Umbilical cord (tissue), 2 donors: ENCODE measurements at places on chromosomes 2 and 18. TPM values are rescaled to one million over a fixed set of nuclear protein-coding genes. Genes with fewer than 3 reads are reported as not detected.

DNA sequence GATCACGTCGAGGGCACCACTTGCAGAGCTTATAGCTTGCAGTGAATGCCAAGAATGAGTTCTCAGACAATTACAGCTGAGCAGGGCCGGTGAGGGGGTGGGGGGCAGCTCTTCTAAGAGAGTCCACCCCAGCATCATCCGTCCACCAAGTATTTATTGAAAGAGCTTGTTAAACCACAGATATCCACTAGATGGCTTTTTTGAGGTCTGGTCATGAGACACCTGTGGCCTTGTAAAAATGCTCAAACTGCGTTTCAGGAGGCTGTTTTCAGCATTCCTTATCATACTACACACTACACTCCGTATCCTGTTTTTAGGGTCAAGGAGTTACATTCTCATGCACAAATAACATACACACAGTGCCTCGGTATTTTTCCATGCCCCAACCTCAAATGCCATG lies 51.5 kb downstream of the DNAJC10 start:
- DNase-seq, result no peak

DNA sequence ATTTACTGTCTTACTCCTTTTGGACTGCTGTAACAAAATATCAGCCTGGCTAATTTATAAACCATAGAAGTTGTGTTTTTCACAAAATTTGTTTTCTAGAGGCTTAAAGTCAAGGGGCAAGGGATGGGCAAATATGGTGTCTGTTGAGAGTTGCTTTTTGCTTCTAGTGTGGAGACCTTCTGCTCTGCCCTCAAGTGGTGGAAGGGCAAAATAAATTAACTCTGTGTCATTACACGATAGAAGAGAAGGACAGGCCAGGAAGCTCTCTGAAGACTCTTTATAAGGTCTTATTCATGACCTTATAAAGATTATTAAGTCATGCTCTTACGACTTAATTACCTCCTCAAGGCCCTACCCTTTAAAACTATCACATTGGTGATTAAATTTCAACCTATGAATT lies 181.2 kb upstream of the LRATD1 start:
- no peak for DNase-seq

MOGAT1 gene
- not detected for total RNA-seq

- no peak for DNase-seq
These were observed 404.7 kb upstream of the CDH2 start for GRCh38 chr18:28581521-28582071.

- DNase-seq, result peak; percentile 28
These were observed 51.4 kb downstream of the LINC00305 start for GRCh38 chr18:64097497-64097896.

DNA sequence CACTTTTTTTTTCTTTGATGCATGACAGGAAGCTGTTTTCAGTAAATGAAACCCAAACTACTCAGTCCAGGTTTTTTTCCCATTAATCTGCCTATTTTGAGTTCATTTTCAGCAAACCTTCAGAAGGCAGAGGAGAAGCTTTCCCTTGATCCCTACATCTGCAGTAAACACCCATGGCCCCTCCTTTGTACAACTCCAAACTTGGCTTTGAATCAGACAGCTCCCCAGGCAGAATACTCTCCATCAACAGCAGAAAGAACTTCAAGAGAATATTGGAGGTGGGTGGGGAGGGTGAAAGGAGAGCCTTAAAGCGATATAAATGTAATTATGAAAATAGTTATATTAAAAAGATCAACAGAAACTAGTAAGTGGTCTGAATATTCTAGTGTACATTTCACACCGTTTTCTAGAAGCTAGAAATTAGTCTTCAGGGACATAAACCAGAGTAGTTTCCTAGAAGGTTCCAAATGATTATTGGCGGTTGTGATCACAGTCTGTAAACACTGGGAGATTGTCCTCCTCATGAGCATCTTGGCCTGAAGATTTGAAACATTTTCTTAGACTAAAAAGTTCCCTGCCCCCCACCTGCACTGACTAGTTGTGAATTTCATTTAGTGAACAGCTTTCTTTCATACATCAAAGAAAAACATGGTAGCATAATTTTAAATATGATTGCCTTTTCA lies 75.1 kb upstream of the STK39 start:
- peak; percentile 46 for DNase-seq

HOXD3 gene
- not detected for total RNA-seq

DNA sequence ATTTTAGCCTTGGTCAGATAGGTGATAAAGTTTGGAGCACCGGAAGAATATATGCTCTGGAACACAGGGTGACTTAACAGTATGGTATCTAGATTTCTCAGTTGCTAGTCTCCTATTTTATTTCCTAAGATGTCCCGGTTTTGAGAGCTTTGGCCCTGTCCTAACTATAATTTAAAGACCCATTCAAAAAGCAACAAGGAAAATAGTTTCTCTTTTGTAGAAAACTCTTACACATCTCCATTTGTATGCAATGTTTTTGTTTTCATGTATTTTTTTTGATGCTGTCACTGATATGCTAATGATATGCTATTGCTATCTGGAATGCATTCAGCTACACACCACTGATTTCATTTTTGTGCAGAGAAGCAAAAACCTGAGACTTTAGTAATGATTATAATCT lies 237.8 kb downstream of the GPD2 start:
- DNase-seq, result no peak
